ENCODE measurements at places on chromosomes 11 and 22. TPM values are rescaled to one million over a fixed set of nuclear protein-coding genes. Genes with fewer than 3 reads are reported as not detected.

RAB36 gene
- not detected for polyA plus RNA-seq

FXYD2 gene
- 1.3 TPM for polyA plus RNA-seq

DNA sequence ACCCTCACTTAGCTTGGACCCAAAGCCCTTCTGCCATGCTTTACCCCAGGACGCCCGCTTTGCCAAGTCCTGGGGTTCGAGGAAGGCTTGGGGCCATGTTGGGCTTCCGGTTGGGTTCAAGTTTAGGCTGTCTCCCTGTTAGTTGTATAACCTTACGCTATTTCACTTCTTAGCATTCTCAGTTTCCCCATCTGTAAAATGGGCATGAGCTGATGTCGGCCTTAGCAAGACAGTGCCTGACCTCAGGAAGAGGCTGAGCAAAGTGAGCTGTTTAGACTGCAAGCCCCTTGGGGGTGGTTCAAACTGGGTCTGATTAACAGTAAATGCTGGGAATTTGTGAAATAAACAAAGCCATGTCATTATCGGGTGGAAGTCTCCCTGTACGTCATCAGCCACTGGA, 3.2 kb upstream of the FGF4 start:
- no peak overlapping the region for H3K27ac ChIP-seq
- no peaks in the 10 kb centered on the region for H3K36me3 ChIP-seq
- no peak overlapping the region for H3K4me3 ChIP-seq

GRCh38 chr11:102864724-102865123, 10.1 kb downstream of the MMP12 start:
- no peak overlapping the region for H3K27ac ChIP-seq
- no peak overlapping the region for H3K4me3 ChIP-seq
- no peaks in the 10 kb centered on the region for H3K27me3 ChIP-seq
- H3K4me1 ChIP-seq = no peaks in the 10 kb centered on the region

GRCh38 chr22:28929197-28929596, 45.8 kb downstream of the ZNRF3 start:
- H3K4me3 ChIP-seq = no peak overlapping the region
- DNase-seq = no peak
- H3K4me1 ChIP-seq = no peaks in the 10 kb centered on the region

Data from immature natural killer cell (primary cell).